Right ventricle myocardium superior (tissue), 1 donor: ENCODE measurements at places on chromosomes 7 and 10. TPM values are rescaled to one million over a fixed set of nuclear protein-coding genes. Genes with fewer than 3 reads are reported as not detected.

DNA sequence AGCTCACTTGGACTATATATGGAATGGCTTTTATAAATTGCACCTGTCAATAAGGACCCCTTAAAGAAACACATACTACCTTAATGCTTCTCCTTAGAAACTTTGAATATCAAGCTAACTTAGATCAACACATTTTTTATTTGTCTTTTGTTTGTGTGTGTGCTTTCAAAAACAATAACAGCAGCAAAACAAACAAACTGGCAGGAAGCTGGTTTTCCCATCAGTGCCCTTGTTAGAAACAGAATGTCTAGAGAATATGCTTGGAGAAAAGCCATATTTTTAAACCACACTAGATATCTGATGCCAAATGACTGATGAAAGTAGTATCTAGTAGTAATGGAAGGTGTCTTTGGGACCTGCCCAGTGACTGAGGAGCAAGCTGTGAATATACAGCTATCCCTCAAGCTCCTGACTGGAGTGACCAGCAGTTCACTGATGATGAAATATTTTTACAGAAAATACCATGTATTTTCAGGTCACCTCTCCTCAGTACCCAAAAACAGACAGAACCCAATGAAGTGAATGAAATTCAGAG, 1.0 kb downstream of the PDE1C start:
- DNase-seq: no peak

- DNase-seq: no peak
These were observed 746.4 kb downstream of the TNS3 start for GRCh38 chr7:46835556-46835955.

DNA sequence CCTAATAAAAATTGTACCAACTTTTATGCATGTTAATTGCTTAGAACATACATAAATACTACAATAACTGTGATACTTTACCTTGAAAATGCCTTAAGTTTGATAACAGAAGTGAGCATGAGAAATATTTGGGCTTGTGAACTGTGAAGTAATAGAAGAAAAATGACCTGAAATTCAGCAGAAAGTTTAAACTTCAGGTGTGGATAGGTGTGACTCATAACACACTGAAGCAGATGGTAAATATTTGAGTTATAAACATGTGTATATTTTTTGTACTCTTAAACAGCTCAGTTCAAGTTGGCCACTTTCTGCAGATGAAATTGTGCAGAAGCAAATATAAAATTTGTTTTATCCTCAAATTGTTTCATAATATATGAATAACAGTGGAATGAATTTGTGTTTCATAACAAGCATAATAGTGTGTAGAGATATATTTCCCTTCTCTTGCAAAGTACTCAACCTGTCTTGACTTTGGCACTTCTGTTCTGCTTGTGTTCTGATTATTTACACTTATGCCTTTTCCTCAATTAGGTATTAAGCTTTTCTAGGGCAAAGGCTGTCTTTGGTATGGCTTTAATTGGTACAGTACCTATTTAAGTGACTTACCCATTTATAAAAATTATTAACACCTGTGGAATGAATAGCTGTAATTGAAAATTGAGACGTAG, 122.4 kb downstream of the PRKG1 start:
- no peak for DNase-seq

DNA sequence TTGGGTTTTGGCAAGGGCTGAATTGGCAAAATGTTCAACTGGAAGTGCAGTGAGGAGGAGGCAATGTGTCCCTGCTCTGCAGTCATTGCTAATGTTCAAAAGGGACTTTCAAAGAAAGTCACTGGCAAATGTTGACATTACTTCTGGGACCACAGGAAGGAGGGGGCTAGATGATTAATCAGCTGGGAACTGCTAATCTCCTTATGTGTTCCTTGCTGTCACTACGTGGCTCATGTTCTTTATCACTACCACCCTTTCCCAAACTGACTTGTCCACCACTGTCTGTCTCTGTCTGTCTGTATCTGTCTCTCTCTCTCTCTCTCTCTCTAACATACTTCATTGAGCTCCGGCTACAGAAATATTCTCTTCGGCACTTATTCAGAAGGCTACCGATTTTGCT, 86.9 kb upstream of the MTPN start:
- DNase-seq: no peak

- no peak for DNase-seq
These were observed 107.7 kb upstream of the MPP7 start for GRCh38 chr10:28410420-28411135.

GRCh38 chr7:108454674-108455550, 1.3 kb downstream of the NRCAM start:
- DNase-seq: no peak

ST8SIA6 gene
- 6.3 TPM for total RNA-seq

- no peak for DNase-seq
These were observed 56.6 kb downstream of the ELMO1 start for GRCh38 chr7:37391791-37392672.

DNA sequence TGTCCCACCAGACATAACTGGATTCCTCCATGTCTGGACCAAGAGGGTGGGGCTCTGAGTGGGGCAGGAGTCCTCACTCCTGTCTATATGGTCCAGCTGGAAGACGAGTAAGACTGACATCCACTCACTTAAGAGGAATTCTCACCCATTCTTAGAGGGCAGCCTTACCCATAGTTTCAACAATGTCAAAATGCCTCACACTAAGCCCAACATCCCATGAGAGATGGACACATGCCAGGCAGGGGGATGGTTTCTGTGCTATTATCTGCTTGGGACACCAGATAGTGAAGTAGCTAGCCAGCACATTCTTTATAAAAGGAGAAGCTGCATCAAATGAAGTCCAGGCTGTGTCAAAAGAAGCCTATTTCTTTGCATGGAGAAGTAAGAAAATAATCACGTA, 4.7 kb upstream of the LANCL2 start:
- DNase-seq: no peak

GRCh38 chr7:41224063-41224763, 478.7 kb downstream of the INHBA start:
- DNase-seq: no peak

DNA sequence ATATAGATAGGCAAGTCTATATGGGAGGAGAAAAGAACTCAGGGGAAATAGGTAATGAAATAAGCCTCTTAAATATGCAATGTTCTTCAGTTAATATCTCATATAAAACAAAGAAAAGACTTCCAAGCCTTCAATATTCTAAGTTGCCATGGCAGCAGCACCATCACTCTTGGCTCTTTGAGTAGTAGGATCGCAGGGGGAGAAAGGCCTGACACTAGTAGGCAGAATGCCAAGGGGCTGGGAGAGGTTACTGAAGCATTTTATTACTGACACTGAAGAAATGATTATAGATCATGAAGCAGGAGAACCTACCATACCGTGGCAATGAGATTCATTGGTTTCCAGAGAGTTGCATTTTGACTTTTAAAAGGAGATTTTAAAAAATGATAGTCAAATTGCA, 193.9 kb downstream of the NXPH1 start:
- DNase-seq: no peak

- peak; percentile 51 for DNase-seq
These were observed 659 bp downstream of the OPTN start for GRCh38 chr10:13100349-13101294.

TMEM196 gene
- total RNA-seq: not detected

DNA sequence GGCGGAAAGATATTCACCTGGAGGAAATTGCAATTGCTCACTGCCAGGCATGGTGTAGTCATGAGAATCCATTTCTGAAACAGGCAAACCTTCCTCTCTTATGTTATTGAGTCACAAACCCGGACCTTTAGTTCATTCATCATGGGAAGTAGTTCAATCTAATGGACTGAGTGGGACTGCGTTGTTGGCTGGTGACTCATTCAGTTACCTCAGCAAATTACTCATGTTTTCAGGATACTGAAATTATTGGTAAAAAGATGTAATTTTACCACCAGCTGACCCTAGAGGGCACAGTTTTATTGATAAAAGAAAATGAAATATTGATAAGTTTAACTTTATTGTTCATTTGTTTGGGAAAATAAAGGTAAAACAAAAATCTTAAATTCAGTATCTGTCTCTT, 1194.4 kb upstream of the SORCS1 start:
- no peak for DNase-seq

NPY4R gene
- total RNA-seq: not detected

DNA sequence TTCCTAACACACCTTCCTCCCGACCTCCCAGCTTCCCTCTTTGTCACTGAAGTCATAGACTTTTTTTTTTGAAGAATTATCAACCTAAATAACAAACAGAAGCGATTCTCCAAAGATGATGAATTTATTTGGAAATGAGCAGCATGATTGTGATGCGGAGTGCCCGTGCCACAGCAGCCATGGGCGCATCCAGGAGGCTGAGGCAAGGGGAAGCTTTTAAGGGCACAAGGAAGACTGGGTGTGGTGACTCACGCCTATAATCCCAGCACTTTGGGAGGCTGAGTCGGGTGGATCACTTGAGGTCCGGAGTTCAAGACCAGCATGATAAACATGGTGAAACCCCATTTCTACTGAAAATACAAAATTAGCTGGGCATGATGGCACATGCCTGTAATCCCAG, 16.2 kb upstream of the GIMAP8 start:
- DNase-seq: no peak

DNA sequence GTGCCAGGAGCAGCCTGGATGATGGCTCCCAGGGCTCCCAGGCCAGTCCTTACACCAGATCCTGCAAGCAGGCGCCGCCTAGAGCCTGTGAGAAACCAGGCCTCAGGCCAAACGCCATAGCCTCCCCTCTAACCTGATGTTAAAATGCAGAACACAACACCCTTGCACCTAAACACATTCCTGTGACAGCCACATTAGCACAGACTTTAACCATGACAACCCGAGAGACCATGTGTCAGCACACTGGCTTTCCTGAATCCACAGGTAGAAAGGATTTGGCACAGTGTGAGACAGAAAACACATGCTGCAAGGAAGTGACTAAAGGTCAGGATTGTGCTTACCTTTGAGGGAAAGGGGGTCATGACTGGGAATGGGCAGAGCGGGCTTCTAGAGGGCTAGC, 59.9 kb downstream of the SGMS1 start:
- no peak for DNase-seq

- no peak for DNase-seq
These were observed 281.4 kb upstream of the TAC1 start for GRCh38 chr7:97450516-97450915.

FZD1 gene
- 8.6 TPM for total RNA-seq

CREB5 gene
- 4.7 TPM for total RNA-seq

DNA sequence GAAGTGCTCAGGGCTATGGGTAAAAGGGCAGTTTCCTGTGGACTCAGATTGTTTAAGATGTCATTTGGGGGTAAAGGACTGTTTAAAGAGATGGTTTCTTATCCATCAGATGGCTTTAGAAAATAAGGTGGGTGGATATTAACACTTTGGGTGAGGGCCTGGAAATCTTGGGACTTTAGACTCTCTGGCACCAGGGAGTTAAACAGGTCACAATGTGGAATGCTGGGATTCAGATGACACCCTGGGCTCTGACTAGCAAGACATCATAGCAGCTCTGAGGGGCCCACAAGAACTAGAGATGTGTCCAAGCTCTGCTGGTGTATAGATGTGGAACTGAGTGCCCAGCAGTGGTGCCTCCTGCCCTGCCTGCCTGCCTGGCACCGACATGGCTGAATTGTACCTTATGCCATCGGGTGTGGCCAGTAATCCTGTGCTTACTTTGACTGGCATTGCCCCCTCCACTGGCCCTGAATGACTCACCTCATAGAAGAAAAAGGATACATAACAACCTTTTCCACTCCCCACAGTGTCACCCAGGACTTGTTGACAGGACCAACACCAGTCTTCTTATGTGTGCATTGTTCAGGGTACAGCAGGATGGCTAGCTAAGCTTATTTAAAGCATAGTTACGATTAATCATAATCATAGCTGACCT, 100.0 kb upstream of the PRR15 start:
- DNase-seq: no peak

DNA sequence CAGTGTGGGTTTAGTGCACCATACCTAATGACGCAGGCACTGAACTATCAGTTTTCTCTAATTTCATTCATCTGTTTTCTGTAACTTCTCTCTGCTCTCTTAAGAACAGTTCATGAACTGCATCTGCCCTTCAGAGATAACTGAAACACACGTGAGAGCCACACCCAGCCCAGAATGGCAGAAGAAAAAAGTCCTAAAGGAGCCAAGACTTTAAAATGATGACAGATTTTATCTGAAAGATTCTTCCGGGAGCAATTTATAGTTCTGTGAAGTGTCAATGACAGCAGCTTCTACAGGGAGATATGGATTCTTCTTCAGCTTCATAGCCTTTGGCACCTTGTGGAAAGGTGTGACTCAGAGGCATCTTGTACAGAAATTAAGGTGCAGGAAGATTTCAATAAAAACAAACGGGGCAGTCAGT, 211.5 kb upstream of the SLC26A5 start:
- no peak for DNase-seq

- DNase-seq: peak; percentile 45
These were observed 75.1 kb downstream of the MAD1L1 start for GRCh38 chr7:2157473-2158279.

DNA sequence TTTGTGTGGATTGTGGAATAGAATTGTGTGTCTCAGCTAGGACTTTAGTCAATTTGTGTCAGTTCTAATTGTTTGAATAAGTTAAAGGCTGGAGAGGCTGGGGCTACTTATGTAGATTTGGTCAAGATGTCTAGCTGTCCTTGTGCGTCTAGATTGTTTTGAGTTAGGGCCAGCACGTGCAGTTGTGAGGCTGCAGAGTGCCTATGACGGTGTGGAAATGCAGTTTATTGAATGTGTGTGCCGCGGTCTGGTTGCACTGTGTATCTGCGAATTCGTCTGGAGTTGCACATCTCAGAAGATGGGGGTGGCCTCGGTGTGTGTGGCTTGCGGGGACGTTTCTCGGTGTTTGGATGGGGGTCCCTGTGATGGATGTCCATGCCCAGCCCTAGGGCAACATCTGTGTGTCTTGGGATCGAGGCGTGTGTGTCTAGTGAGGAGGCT, 10.2 kb downstream of the EMX2 start:
- no peak for DNase-seq

DNA sequence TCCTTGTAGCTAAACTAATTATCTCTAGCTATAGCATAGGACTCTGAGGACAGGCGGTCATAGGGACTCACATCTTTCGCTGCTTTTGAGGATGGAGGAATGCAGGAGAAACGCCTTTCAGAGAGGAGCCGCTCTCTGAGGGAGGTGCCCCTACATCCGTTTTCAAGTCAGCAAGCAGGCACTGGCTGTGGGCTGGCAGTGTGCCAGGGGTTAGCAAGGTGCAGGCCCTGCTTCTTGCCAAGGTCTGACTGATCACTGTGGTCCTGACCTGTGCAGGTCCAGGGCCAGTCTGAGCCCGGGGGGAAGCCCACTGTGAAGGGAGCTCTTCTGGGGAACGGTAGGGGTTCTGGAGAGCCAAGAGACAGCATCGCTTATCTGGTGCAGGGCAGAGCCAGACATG, 89.4 kb downstream of the SH3PXD2A start:
- DNase-seq: peak; percentile 77

CALML3 gene
- total RNA-seq: not detected
